ENCODE measurements at places on chromosomes 11 and 22. TPM values are rescaled to one million over a fixed set of nuclear protein-coding genes. Genes with fewer than 3 reads are reported as not detected.

Gene OR10G7
- not detected for total RNA-seq

Gene SAA4
- not detected for total RNA-seq

Gene PRMT3
- total RNA-seq, result 36.5 TPM

Gene BSCL2
- 16.7 TPM for total RNA-seq

Gene TSPAN32
- 6.0 TPM for total RNA-seq

Gene CLDN5
- not detected for total RNA-seq

Gene SMC1B
- 0.62 TPM for total RNA-seq

Gene TP53I11
- total RNA-seq, result 15.8 TPM

Gene FAM111A
- 135 TPM for total RNA-seq
